Effector CD4-positive, alpha-beta T cell (primary cell): ENCODE measurements at places on chromosomes 2 and 18.

GRCh38 chr18:48996901-48997463 lies 46.2 kb upstream of the SMAD7 start:
- peak; percentile 11 for DNase-seq

DNA sequence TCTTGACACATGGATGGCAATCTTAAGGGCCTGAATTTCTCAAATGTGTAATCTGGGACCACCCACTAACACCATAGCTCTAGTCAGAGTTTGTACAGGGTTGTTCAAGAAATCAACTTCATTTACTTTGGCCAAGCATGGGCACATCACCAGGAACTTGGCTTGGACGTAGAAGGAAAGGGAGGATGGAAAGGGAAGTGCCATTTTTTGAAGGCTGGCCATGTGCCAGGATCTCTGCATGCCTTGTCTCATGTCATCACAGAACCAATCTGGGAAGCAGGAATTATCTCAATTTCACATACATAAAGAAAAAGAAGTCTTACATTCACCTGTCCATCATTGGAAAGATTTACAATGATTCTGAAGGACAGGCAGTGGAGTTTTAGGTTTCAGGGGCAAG lies 128.1 kb downstream of the ANTXR1 start:
- DNase-seq, result no peak

- no peak for DNase-seq
Observed at GRCh38 chr2:183267148-183267827, 143.0 kb downstream of the NUP35 start.

- no peak for DNase-seq
Observed at GRCh38 chr2:94960266-94960665, 65.2 kb upstream of the MAL start.

- DNase-seq, result no peak
Observed at GRCh38 chr2:205633994-205634393, 48.3 kb upstream of the NRP2 start.

DNA sequence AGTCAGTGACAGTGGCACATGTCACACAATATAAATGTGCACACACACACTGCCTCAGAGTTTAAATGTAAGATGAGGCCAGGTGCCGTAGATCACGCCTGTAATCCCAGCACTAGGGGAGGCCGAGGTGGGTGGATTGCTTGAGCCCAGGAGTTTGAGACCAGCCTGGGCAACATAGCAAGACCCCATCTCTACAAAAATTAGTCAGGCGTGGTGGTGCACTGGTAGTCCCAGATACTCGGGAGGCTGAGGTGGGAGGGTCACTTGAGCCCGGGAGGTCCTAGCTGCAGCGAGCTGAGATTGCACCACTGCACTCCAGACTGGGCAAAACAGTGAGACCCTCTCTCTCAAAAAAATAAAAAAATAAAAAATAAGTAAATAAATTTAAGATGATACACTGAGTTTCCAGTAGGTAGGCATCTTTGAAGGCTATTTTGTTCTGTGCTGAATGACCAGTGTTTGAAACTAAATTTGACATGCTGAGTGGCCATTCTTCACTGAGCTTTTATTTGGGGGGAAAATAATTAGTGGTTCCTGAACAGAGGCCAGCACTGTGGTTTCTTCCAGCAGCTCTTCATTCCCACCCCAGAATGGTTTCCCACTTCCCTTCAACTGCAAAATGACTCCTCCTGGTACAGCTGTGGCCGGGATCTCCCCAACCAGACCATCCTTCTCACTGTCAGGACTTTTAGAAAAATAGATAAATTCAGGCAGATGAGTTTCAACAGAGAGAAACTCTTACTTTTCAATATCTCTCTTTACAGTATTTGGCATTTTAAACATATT lies 44.9 kb downstream of the PSMG2 start:
- DNase-seq, result no peak

- DNase-seq, result no peak
Observed at GRCh38 chr2:215238485-215239098, 73.3 kb upstream of the ATIC start.

DNA sequence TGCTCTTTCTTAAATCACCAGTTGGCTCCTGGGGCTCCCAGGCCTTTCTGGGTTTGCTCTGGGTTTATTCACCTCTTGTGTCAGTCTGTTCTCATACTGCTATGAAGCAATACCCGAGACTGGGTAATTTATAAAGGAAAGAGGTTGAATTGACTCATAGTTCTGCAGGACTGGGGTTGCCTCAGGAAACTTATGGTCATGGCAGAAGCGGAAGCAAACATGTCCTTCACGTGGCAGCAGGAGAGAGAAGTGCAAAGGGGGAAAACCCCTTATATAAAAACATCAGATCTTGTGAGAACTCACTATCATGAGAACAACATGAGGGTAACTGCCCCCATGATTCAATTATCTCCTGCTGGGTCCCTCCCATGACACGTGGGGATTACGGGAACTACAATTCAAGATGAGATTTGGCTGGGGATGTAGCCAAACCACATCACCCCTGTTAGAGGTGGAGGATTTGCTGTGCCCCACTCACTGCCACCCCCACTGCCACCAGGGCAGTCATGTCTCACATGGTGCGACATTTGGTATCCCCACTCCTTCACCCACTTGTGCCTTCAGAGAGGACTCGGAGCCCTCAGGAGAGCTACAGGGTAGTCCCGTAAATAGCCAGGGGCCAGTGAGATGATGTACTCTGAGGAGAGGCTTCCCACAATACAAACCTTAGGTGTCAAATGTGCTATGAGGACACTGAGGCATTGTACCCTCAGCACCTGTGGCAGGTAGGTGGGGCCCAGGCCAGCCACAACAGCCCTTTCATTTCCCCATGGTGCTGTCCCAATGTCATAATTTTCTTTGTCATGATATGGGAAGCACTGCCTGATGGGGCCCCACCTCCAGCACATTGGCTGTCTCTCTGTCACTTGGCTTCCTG lies 35.7 kb downstream of the CDC42EP3 start:
- peak; percentile 60 for DNase-seq
